AML-193 (cell line): ENCODE measurements at places on chromosomes 16 and 17.

DNA sequence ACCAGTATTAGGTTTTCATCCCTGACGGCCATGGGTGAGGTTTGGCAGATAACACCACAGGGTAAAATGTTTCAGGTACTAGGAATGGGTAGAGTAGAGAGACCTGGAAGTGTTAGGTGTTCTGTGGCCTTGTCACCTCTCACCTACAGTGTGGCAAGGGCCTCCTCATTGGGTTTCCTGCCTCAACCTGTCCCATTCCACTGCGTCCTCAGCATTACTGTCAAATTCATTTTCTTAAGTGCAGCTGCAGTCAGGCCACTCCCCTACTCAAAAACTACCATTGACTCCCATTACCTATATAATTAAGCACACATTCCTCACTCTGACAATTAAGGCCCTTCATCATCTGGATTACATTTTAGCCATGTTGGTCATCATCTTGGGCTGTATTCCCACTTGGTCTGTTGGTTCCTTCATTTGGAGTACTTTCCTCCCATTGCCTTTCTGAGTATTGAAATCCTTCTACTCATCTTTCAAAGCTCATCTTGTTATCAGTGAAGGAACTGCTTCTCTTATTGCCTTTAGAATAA, 64.5 kb downstream of the NUP88 start:
- DNase-seq = no peak

- DNase-seq = no peak
These were observed 20.3 kb upstream of the MC1R start for GRCh38 chr16:89898201-89898967.

DNA sequence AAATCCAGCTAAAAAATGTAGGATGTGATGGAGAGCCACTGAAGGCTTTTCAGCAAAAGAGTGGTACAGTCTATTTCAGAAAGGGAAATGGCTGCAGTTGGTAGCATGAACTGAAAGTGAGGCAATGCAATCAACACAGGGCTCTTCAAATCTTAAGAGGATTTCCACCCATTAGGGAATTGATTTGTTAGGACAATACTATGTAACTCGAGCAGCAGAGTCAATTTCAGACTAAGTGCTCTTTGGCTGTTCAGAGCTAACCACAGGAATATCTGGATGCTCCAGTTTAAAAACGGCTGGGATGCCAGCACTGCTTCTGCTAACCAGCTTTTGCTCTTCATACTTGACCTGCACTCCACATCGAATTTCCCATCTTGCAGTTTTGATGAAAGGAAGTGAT, 24.6 kb downstream of the CACNG1 start:
- no peak for DNase-seq

DNA sequence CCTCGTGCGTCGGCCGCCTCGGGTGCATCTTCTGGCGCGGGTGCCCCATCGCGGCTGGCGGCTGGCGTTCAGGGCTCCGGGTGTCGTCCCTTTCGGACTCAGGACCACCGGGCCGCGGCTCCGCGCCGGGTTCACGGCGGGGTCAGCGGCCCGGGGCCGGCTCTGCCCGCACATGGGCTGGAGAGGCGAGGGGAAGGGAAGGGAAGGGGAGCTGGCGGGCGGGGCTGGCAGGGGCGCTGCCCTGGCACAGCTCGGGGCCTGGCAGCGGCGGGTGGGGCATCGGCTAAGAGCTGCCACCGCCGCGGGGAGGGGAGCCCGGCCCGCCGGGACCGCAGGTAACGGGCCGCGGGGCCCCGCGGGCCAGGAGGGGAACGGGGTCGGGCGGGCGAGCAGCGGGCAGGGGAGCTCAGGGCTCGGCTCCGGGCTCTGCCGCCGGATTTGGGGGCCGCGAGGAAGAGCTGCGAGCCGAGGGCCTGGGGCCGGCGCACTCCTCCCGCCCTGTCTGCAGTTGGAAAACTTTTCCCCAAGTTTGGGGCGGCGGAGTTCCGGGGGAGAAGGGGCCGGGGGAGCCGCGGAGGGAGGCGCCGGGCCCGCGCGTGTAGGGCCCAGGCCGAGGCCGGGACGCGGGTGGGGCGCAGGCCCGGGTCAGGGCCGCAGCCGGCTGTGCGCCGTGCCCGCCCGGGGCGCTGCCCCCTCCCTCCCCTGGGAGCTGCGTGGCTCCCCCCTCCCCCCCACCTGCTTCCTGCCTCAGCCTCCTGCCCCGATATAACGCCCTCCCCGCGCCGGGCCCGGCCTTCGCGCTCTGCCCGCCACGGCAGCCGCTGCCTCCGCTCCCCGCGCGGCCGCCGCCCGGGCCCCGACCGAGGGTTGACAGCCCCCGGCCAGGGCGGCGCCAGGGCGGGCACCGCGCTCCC, 646 bp downstream of the HIC1 start:
- DNase-seq = no peak

- DNase-seq = no peak
These were observed 82.1 kb downstream of the CFDP1 start for GRCh38 chr16:75351183-75351582.

DNA sequence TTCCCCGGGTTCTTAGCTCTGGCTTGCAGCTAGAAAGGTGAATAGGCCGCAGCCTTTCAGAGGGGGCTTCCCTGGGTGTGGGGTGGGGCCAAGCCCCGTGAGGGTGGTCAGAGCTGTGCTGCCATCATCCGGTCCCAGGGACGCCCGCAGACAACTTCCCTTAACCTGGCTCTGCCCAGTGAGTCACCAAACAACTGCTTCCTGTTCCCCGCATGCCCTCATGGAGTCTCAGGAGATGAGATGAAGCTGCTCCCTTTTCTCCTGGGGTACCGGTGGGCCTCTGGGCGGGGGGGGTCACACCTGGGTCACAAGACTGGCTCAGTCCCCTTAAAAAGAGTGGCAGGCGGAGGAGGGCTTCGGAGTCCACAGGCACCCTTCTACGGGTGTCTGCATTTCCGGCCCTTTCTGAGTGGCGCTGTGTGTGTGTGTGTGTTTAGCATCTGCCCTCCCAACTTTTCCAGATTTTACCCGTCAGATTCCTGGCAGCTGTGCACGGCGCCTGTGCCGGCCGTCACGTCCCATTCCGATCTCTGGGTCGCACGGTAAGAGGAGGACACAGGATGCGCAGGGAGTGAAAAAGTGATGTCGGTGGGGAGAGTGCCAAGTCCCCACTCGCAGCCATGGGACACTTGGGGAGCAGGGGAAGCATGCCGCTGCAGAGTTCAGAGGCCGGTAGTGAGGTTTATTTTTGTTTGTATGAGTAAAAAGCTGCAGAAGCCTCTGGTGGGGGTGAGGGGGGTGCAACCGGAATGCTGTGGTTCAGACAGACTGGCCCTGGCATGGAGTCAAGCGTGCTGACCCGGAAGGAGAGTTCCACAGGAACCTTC, 16.8 kb downstream of the HIC1 start:
- no peak for DNase-seq

GRCh38 chr16:9645911-9646310, 536.3 kb downstream of the GRIN2A start:
- no peak for DNase-seq
